ENCODE measurements at places on chromosomes 1 and 21.

- DNase-seq, result no peak
Observed at GRCh38 chr1:68321084-68321685, 88.9 kb upstream of the WLS start.

DNA sequence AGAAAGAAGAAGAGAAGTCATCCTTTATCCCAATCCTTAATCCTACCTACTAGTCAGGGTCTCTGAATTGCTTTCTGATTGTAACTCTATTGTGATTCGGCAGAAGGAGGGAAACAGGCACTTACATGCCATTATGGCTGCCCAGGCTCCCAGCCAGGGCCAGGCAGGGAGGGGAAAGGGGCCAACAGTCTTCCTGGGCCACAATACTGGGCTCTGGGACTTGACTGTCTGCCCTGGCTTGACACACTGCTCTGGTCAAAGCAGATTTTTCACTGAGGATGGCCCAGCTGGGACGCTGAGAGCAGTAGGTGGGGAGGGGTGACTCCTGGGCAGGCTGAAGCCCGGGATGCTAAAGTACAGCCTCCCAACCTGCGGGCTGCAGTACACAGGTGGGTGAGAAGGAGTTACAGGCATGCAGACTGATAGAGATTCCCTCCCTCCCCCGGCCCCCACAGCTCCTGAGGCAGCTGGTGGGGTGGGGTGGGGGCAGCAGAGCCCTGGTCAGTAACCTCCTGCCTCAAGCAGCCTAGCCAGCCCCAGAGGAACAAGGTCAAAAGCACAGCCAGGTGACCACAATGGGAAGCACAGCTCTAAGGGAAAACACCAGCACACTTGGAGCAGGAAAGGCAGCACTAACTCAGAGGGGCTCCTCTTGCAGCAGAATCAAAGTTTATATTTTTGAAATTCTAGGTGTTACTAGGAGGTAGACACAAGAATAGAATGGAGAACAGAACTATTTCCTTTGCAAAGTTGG, 25.3 kb downstream of the KCND3 start:
- DNase-seq, result no peak

DNA sequence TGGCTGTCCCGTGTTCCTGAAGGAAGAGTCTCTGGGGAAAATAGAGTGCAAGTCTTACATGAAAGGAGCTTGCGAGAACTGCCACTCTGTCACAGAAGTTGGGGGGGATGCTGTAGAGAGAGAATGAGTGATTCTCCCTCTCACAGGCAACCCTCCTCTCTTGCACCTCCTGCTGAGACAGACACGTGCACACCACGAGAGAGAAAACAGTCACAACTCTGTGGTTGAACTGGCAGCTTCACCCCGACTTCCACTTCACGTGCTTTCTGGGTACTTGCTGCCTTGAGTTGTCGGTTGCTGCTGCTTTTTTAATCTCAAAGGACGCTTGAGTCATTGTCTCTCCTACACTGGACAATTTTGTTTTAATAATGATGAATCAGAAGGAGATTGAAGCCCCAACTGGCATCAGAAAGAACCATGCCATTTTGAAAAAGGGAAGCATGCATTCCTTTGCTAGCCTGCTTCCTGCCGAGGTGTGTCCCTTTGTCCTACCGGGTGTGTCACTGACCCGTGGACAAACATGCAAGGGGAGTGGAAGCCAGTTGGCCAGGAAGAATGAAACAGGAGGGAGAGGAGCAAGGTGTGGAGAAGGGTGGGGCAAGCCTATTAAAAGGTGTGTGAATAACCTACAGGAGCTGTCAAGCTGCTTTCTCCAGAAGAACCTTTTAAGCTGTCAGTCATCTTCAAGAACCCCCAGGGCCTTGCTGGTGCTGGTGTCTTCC, 164.2 kb downstream of the CACNA1E start:
- DNase-seq, result no peak

DNA sequence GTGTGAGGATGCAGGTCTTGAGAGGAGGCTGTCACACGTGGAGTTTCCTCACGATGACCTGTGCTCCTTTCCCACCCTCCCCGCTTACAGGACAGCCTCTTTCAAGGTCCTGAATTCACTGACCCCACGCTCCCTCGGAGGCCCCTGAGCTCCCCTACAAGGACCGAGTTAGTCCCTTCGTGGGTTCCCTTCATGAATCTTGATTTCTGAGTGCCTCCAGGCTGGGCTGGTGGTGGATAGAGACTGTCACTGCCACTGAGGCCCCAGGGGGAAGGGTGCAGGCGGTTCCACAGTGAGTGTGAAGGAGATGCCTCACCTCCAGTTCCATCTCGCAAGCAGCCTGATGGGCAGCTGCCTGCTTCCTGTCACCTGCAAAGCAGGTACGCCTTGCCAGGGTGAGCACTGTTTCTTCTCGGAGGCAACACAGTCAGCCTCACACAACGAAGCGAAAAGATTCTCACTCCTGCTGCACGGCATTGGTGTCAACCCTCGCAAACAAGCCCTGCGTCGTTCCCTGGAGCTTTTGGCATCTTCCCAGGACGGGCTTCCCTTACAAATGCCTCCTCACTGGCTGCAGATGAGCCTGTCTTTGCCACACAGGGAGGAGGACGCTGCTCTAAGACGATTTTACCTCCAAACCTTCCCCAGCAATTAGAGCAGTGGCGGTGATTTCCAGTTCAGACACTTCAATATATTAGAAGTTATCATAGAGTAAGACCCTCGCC, 26.7 kb upstream of the PCP4 start:
- DNase-seq, result no peak

DNA sequence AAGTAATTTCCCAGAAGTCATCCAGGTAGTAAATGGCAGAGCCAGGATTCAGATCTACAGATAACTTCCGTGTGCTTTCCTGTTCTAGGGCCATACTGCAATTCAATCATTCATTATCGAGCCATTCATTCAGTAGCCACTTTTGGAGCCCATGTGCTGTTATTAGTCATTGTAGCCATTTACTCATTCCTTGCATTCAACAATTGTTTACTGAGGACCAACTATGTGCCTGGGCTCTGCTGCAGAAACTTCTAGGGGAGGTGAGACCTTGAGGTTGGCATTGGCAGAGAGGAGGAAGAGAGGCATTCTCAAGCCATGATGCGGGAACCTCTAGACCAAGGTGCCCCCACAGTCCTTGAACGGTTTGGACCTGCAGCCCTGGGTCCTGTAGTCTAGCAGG, 27.9 kb downstream of the EPHB2 start:
- no peak for DNase-seq

- no peak for DNase-seq
Observed at GRCh38 chr21:45868488-45868887, 113.1 kb upstream of the COL6A1 start.

GRCh38 chr1:151499365-151499764, 11.8 kb upstream of the CGN start:
- DNase-seq, result no peak

- DNase-seq, result no peak
Observed at GRCh38 chr1:36984675-36985074, 49.6 kb downstream of the GRIK3 start.

GRCh38 chr1:170126696-170127095, 19.1 kb upstream of the NTMT2 start:
- DNase-seq, result no peak

DNA sequence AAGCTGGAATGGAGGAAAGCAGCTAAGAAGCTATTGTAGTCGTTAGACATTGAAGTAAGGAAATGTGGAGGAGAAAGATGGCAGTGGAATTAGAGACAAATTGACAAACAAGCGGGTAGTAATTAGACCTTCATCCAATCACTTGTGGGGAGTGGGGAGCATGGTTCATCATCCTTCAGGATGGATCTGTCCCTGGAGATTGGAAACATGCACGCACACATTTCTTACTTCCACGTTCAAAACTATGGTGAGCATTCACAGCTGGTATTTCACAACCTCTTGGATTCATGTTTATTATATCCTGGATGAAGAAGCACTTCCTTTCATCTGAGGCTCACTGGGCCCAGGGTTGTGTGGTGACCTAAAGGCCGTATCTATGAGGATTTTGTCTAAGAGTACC, 188.1 kb downstream of the ST6GALNAC3 start:
- DNase-seq, result no peak

DNA sequence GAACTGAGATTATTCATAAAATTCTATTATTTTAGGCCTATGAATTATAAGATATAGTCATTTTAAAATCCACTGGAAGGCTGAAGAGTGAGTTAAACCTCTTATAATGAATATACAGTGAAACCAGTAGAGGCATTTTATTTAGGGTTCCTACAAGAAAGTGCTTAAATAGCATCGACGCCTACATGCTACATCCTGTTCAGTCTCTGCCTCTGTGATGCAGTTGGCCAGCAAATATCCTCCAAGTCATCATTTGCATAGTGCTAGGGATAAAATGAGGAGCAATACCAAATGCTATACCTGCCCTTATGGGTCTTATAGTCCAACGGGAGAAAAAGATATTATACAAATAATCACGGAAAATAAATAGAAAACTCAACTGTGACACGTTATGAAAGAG, 59.6 kb downstream of the EDEM3 start:
- no peak for DNase-seq

DNA sequence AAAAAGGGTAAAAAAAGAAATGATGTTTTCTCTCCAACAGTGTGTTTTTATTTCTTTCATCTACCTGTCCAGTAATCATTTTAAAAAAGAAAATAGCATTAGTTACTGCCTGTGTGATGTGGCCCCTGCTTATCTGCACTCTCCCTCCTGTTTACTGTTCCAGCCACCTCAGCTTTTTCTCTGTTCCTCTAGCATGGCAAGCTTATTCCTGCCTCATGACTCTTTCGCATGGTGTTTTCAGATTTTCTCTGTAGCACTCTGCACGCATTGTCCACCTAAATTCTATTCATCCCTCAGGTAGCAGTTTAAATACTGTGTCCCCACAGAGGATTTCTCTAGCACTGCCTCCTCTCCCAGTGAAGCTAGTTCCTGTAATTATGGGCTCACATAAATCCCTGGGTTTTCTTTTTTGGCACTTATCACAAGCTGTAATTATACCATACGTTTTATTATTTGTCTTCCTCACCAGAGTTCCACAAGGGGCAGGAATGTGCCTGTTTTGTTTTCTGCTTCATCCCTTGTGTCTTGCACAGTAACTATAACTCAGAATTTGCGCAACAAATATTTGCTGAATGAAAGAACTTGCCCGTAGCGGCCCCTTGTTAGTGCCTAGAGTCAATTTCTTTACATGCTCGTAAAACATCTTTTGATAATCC, 51.4 kb upstream of the LRIG2 start:
- DNase-seq, result no peak
